Activated T-helper 17 cell treated with anti-CD3 and anti-CD28 coated beads, Interleukin-2, amount 50 U/mL, for 72 hours (primary cell): ENCODE measurements at places on chromosomes 11 and 22.

GRCh38 chr11:100340466-100341319 is 346.4 kb upstream of the ARHGAP42 start:
- no peak for ATAC-seq

GRCh38 chr22:30689622-30690021 is 5.1 kb upstream of the OSBP2 start:
- ATAC-seq, result no peak

- ATAC-seq, result no peak
Observed at GRCh38 chr11:88469561-88470225, 132.2 kb upstream of the CTSC start.

GRCh38 chr11:130213143-130213978 is 53.8 kb downstream of the ST14 start:
- peak; percentile 83 for ATAC-seq

DNA sequence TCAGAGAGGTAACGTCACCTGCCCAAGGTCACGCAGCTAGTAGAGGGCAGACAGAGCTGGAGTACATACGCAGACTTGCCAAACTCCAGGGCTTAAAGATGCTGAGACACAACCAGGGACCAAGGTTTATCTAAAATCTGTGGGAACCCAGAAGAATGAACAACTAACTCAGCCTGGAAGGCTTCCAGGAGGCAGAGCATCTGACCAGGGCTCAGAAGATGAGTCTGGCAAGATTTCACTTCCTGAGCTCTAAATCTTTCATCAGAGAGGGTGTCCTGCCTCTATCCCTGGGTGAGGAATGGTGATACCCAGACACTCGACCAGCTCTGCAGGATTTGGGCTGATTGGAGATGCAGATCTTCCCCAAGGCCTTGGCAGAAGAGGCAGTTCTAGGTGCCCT is 9.1 kb downstream of the GAL3ST1 start:
- no peak for ATAC-seq

- no peak for ATAC-seq
Observed at GRCh38 chr22:27662359-27663301, 138.9 kb downstream of the MN1 start.

- ATAC-seq, result no peak
Observed at GRCh38 chr11:82814379-82814778, 80.7 kb upstream of the FAM181B start.

GRCh38 chr22:43375951-43376455 is 32.8 kb upstream of the SCUBE1 start:
- ATAC-seq, result no peak

DNA sequence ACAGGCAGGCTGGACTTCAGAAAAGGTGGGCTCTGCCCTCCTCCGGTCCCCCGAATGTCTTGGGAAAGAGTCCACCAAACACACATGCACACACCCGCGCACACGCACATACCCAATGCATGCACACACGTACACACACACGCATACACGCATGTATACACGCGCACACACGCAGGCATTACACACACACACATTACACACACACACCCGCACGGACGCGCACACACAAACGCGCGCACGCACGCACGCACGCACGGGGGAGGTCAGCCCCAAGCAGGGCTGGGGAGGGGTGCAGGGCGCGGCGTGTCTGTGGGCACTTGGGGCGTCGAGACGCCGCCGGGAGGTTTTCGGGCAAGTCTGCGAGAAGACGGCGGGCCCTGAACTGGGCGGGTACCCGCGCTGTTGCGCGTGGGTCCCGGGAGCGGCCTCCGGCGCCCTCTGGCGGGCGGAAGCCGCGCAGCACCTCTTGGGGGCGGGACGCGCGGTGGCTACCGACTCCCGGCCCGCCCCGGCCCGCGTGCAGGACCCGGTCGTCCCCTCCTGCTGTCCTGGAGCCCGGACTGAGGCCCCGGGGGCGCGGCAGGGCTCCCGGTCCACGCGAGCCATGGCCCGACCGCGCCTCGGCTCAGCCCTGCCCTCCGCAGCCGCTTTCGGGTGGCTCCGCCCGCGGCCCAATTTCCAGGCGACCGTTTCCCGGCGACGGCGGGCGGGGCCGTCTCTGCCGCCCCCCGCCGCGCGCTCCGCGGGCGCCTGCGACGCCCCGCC is 3.6 kb downstream of the SEPTIN5 start:
- ATAC-seq, result peak; percentile 93

- no peak for ATAC-seq
Observed at GRCh38 chr11:126404367-126404766, 48.9 kb downstream of the ST3GAL4 start.

GRCh38 chr11:132231656-132232347 is 861.4 kb downstream of the NTM start:
- ATAC-seq, result no peak

DNA sequence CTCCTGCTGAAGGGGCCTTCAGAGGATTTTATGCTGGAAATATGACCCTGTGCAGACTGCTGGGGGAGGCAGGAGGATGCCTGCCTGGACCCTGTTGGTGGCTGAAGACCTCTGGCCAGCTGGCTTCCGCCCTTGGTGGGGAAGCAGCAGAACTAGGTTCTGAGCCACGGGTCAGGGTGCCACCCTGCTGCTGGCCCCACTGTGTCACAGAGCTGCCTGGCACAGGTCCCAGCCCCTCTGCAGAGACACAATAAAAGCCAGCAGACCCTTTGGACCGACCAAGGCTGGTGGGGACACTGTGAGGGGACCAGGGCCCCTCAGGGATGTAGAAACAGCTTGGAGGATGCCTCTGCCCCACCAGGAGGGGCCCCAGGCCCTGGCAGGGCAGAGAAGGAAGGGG is 6.9 kb upstream of the SREBF2 start:
- ATAC-seq, result no peak

- ATAC-seq, result no peak
Observed at GRCh38 chr11:64799623-64800302, 3.3 kb downstream of the MAP4K2 start.

DNA sequence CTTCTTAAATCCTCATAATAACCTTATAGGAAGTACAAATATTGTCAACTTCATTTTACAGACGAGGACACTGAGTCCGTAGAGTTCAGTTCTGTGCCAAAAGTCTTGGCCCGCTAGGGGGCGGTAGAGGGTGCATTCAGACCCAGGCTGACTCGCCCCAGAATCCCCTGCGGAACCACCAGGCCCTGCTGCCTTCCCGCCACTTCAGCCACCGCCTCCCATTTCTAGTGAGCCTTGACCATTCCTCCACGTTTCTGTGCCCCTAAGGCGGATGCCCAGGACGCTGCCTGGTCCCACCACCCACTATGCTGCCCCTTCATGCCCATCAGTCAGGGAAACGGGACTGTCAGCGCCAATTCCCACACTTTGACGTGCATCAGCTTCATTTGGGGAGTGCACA is 19.1 kb downstream of the SYT13 start:
- ATAC-seq, result no peak
